ENCODE measurements at places on chromosomes 13 and 19. TPM values are rescaled to one million over a fixed set of nuclear protein-coding genes. Genes with fewer than 3 reads are reported as not detected.

- no peak for DNase-seq
Measured at GRCh38 chr19:33557196-33557595, 35.6 kb upstream of the PEPD start.

- no peak for DNase-seq
Measured at GRCh38 chr13:101751488-101751887, 299.0 kb downstream of the ITGBL1 start.

GRCh38 chr13:111326981-111327642, 6.7 kb downstream of the TEX29 start:
- no peak for DNase-seq

DNA sequence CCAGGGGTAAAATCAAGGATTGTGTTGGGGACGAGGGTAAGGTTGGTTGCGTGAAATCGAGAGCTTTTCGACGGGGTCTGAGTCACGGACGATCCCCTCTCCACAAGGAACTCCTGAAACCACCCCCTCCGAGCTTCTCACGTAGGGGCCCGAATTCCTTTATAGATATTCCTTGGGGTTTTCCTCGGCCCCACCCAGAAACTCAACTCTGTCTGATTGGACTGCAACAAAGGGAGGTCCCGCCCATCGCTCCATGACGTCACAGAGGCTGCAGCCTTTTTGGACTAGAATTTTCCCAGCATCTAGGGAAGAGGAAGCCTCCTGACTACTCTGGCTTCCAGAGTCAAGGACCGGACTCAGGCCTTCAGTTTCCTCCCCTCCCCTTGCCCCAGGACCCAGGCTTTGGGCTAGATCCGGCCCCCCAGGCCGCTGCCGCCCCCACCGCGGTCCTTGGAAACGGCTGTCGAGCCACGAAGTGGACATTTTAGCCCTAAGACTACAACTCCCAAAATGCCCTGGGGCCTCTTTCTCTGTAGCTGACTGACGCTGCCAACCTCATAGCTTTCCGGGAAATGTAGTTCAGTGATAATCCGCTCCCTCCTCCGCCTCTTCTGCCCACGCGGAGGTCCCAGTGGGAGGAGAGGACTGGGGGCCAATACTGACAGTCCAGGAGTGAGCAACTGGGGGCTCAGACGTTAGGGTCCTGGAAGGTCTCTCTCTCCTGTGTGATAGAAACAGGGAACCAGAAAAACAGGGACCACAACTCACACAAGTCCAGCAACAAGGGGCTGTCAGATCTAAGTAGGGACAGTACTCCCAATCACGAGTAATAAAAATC, at the start of gene IZUMO1:
IZUMO1 (minus strand) TSS at position 172 of the 838 bp plus-strand sequence. CDS start 1,050 bp downstream, outside the sequence.
- peak; percentile 76 for DNase-seq

- peak; percentile 82 for DNase-seq
Measured at GRCh38 chr19:44807652-44808462, 1.0 kb upstream of the BCAM start.

ZIK1 gene
- 0.31 TPM for total RNA-seq

KLC3 gene
- not detected for total RNA-seq
